ENCODE measurements at places on chromosomes 4 and X.

DNA sequence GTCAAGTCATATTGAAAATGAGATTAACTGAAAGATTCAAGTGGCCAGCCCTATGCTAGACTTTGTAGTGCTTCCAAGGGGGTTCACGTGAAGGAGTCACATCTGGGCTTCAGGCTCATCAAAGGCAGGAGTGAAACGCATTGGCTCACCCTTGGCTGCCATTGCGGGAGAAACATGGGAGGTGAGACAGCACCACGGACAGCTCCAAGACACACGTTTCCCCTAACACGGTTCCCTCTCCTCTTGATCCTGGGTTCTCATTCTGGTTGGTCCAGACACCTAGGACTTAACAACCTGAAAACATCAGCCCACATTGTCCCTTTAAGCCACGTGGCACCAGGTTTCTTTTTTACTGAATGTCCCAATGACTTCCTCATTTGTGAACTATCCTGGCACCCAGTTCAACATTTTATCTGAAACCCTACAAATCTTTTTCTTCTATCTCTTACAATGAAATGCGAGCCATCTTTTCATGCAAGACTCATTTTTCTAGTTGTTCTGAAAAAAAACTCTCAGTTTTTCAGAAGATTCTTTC is 279.0 kb upstream of the VCX3A start:
- no peak for DNase-seq

- DNase-seq = no peak
Observed at GRCh38 chrX:34653811-34654210, 3.3 kb downstream of the TMEM47 start.

- DNase-seq = no peak
Observed at GRCh38 chr4:88527787-88528186, 4.2 kb upstream of the PYURF start.

- no peak for DNase-seq
Observed at GRCh38 chr4:22672519-22672918, 20.2 kb upstream of the GBA3 start.

GRCh38 chr4:113657586-113658233 is 103.8 kb downstream of the CAMK2D start:
- no peak for DNase-seq

DNA sequence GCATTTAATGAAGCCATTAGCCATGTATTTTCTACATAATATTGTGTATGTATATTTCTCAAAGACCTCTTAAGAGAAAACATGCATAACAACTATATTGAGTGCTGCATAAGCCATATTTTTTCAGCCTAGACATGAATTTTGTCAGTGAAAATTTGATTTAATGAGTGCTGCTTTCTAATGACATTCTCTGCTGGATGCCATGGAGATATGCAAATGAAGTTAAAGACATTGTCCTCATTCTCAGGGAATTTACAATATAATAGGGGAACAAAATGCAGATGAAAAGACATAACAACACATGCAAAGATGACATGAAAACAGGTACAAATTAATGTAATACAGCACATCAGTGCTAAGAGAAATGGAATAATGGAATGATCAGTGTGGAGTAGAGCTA is 118.7 kb downstream of the ATOH1 start:
- DNase-seq = no peak

DNA sequence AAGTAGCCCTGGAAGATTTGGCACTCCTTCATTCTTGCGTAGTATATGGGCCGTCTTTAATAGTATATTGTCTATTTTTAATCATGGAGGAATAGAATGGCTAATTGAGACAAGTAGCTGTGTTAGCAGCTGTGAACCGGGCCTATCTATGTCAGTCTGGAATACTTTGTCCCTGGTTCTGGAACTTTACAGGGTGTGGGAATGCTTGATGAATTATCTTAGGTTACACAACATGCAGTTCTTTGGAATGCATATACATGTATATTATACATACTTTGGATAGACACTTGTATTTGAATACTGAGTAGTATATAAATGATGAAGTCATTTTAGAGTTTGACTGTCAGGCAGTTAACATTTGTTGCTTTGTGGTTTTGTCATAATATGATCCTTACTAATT is 37.4 kb downstream of the PDLIM5 start:
- DNase-seq = no peak
